ENCODE measurements at places on chromosomes 11 and 22. TPM values are rescaled to one million over a fixed set of nuclear protein-coding genes. Genes with fewer than 3 reads are reported as not detected.

Gene HYLS1
- polyA plus RNA-seq = 2.6 TPM

Gene GPR83
- 0.07 TPM for polyA plus RNA-seq

Gene PNPLA3
- not detected for polyA plus RNA-seq

Gene TAGLN
- 4.0 TPM for polyA plus RNA-seq

Gene PIWIL4
- 7.5 TPM for polyA plus RNA-seq

Gene CCDC134
- 2.1 TPM for polyA plus RNA-seq

Gene GDPD4
- polyA plus RNA-seq = not detected

Gene ANGPTL5
- polyA plus RNA-seq = not detected

Gene ART1
- not detected for polyA plus RNA-seq

Gene RFPL1
- polyA plus RNA-seq = not detected

Gene MS4A3
- polyA plus RNA-seq = 0.26 TPM

Gene HDAC10
- 13.7 TPM for polyA plus RNA-seq

Gene CLTCL1
- polyA plus RNA-seq = 6.1 TPM

Gene CRACR2B
- polyA plus RNA-seq = 1.0 TPM

Gene MTCH2
- polyA plus RNA-seq = 19.3 TPM

Gene JAML
- polyA plus RNA-seq = 748 TPM

Gene CAPRIN1
- 26.1 TPM for polyA plus RNA-seq

Gene LYVE1
- 0.07 TPM for polyA plus RNA-seq

Gene HTATIP2
- 31.5 TPM for polyA plus RNA-seq

Gene DSCAML1
- polyA plus RNA-seq = not detected

Gene TRAF6
- polyA plus RNA-seq = 6.7 TPM

Gene NAA40
- polyA plus RNA-seq = 1.6 TPM

Gene MGAT3
- polyA plus RNA-seq = not detected

Gene OR5B21
- polyA plus RNA-seq = not detected

Gene PLCB3
- 1.1 TPM for polyA plus RNA-seq

Gene HORMAD2
- polyA plus RNA-seq = not detected

Gene APBB1
- polyA plus RNA-seq = 0.85 TPM

Gene NFAM1
- polyA plus RNA-seq = 69.7 TPM

Gene ZNF70
- 0.85 TPM for polyA plus RNA-seq

Gene PARVG
- 577 TPM for polyA plus RNA-seq

Gene SLC1A2
- not detected for polyA plus RNA-seq

Gene CACNA1I
- polyA plus RNA-seq = not detected

Gene MCHR1
- polyA plus RNA-seq = not detected

Gene YPEL1
- 0.56 TPM for polyA plus RNA-seq

Gene RASGRP2
- 67.6 TPM for polyA plus RNA-seq

Gene CLCF1
- polyA plus RNA-seq = 0.94 TPM

Gene TTC9C
- polyA plus RNA-seq = 15.7 TPM
